Nasal cavity respiratory epithelium epithelial cell of viscerocranial mucosa (primary cell): ENCODE measurements at places on chromosomes 6 and 20. TPM values are rescaled to one million over a fixed set of nuclear protein-coding genes. Genes with fewer than 3 reads are reported as not detected.

Gene BPIFB2
- total RNA-seq, result not detected in 2 replicates

Gene CSNK2B
- total RNA-seq, result 48.2 and 76.9 TPM in 2 replicates

Gene ZBP1
- total RNA-seq, result not detected in 2 replicates

Gene AKIRIN2
- 41.7 and 63.4 TPM in 2 replicates for total RNA-seq

Gene ACAT2
- 20.4 and 34.2 TPM in 2 replicates for total RNA-seq

Gene C6orf58
- not detected in 2 replicates for total RNA-seq

Gene TUBB2B
- total RNA-seq, result under 0.01 and 1.4 TPM in 2 replicates

Gene KCNB1
- under 0.01 TPM in 1 of 2 replicates, not detected in the other for total RNA-seq

Gene ETV7
- total RNA-seq, result under 0.01 and 0.36 TPM in 2 replicates

Gene GSTA2
- total RNA-seq, result not detected in 2 replicates

Gene DACT2
- total RNA-seq, result 0.34 and 1.1 TPM in 2 replicates

Gene CNR1
- total RNA-seq, result not detected in 2 replicates

Gene ULBP2
- 8.2 and 10.7 TPM in 2 replicates for total RNA-seq
